ENCODE measurements at places on chromosomes 2 and 18.

GRCh38 chr2:203713381-203713780 lies 6.9 kb downstream of the CD28 start:
- DNase-seq, result no peak

DNA sequence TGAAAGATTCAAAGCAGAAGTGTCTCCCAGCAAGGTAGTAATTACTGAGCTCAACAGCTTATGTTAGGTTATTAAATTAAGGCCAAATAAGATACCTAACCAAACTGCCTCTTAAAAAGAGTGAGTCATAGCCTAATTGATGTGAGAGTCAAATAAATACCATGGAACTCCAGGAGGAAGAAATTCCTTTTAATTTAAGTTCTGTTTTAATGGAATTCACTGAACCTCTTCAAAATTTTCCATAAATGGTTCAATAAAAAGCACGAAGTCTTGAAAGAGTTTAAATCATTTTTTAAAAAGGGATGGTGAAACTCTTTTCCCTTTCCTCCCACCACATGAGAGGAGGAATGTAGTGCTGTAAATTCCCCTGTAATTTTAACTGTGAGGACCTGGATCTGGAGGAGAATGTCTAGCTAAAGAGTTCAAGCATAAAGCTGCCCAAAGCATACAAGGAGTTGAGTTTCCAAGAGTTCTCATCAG lies 180.8 kb upstream of the MMADHC start:
- no peak for DNase-seq

DNA sequence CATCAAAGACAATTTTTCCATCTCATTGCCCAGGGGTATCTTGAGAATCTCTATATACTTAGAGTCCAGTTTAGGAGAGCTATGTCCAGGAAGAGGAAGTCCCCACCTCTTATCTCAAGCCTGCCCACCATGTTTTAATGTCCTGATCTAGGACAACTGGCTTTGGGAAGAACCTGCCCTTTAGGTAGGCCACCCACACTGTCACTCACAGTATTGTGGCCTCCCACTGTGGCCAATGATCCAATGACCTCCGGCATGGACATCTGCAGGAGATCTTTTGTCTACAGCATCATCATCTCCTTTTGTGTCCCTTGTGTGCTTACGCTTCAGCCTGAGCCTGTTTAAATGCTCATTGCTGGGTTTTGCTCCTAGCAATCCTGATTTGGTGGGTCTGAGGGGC lies 77.4 kb downstream of the SLC4A3 start:
- no peak for DNase-seq

DNA sequence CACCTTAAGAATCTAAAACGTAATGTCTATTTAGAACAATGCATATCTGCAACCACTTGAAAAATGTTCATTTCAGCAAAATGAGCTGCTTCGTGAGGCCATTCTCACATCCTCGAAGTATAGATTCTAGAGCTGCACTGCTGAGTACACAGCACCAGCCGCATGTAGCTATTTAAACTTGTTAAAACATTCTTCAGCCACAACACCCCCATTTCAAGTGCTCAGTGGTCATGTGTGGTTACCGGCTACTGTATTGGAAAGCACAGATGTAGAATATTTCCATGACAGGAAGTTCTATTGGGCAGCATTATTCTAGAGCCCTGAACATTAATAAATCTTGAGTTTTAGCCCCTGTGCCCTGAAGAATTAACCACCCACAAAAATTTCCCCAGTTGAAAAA lies 35.0 kb downstream of the SUMO1 start:
- DNase-seq, result no peak

GRCh38 chr18:3380384-3380961 lies 69.5 kb upstream of the TGIF1 start:
- no peak for DNase-seq

DNA sequence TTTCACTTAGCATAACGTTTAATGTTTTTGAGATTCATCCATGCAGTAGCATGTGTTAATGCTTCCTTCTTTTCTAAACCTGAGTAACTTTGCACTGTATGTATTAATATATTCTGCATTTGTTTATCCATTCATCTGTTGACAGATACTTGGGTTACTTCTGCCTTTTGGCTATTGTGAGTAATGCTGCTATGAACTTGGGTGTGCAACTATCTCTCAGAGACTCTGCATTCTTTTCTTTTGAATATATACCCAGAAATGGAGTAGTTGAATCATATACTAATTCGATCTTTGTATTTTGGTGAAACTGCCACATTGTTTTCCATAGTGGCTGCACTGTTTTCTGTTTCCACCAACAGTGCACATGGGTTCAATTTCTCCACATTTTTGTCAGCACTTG lies 128.3 kb downstream of the SH3BP4 start:
- DNase-seq, result no peak

- DNase-seq, result no peak
These were observed 25.6 kb downstream of the ZNF407 start for GRCh38 chr18:74623047-74623816.

- DNase-seq, result no peak
These were observed 191.6 kb downstream of the BABAM2 start for GRCh38 chr2:28082131-28082530.

GRCh38 chr2:237383991-237384671 lies 29.8 kb downstream of the COL6A3 start:
- no peak for DNase-seq

GRCh38 chr2:237873421-237873831 lies 14.0 kb downstream of the RAMP1 start:
- DNase-seq, result no peak

- DNase-seq, result no peak
These were observed 2.5 kb downstream of the ANXA4 start for GRCh38 chr2:69744456-69744855.

DNA sequence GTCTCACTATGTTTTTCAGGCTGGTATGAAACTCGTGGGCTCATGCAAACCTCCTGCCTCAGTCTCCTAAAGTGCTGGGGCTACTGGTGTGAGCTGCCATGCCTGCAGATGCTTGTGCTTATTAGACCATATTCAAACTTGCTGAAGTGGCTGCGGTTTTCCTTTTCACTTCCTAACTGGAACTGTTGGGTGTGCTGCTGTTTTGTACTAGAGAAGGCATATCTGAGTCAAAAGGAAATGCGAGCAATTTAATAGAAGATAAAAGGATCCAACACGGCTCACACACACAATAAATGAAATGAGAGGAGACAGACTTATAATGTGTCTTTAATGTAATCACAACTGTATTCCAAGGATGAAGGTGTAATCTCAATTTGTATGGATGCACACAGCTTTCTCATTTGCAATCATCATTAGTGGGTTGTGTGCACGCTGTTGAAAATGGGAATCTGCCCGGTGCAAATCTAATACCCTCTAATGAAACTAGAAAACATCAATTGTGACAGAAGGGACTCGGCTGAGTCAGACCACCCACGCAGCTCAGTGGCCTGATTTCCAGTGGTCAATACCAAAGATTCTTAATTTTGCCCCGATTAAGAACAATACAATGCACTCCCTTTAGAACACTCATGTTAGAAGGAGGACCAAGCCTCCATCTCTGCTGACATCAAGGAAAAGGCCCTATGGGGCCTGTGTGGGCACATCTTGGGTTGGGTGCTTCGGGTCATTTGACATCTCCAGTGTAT lies 532.7 kb downstream of the TDRD15 start:
- DNase-seq, result no peak

DNA sequence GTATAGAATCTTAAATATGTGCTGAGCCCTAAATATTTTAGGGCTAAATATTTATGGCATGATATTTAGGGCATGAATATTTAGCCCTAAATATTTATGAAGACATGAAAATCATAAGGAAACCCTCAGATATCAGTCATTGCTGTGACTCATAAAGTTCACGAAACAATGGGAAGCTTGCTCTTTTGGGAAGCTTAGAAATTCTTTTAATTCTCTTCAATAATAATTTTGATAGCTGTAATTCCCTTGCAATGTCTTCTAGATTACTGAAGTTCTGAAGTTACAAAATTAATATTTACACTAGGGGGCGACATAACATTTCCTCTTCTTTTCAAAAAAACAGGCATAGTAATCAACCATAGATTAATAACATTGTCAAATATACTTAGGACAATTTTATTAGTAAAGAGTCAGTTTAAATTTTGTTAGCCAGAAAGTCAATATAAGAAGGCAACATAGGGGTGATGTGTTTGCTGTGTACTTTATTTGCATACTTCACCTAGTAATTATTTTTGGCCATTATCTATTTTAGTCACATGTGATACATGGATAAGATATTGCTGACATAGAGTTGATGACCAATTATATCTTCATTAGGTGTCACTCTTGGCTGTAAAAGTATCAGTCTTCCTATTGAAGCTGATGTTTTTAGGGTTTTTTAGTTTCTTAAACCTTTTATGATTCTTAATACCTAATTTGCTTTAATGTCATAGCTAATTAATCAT lies 13.2 kb downstream of the ZNF804A start:
- no peak for DNase-seq

GRCh38 chr2:8315531-8316165 lies 366.2 kb upstream of the ID2 start:
- no peak for DNase-seq

DNA sequence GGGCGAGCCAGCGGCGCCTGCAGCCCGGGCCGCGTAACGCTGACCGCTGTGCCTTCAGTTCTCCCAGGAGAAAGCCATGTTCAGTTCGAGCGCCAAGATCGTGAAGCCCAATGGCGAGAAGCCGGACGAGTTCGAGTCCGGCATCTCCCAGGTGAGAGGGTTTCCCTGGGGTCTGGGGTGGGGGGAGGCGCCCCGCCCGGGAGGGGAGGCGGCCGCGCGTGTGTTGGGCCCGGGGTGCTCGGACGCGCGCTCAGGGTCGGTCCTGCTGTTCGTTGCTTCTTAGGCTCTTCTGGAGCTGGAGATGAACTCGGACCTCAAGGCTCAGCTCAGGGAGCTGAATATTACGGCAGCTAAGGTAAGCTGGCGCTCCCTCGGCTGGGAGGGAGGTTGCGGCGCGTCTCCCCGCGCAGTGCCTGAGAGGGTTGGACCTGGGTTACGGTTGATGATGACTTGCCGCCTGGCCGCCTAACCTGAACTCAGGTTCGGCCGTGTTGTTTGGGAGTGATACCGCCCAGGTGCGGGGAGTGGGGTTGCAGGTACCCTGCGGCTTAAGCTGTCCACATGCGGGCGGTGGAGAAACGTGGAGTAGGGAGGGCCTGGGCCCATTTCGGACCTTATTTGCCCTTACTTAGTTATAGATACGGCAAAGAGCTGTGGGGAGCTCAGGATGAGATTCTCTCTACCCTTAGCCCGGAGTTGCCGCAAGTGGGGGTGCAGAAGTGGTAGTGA lies 638 bp downstream of the RPS7 start:
- DNase-seq, result no peak

DNA sequence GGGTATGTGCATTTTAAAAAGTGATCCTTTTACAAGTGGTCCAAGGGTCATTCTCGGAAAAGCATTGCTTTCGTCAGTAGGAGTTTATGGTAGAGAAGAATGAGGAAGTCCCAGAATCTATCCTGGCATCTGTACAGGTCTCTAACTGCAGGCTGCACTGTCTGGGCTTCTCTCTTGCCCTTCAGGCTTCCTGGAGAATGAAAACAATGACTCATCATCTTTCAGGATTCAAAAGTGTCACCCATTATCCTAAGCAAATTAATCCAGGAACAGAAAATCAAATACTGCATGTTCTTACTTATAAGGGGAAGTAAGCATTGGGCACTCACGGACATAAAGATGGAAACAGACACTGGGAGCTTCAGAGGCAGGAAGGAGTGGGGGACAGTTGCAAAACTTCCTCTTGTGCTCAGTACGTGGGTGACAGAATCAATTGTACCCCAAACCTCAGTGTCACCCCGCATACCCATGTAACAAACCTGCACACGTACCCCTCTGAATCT lies 60.2 kb upstream of the TXNDC2 start:
- DNase-seq, result peak; percentile 34

GRCh38 chr2:121008975-121009374 lies 273.3 kb downstream of the GLI2 start:
- DNase-seq, result no peak

DNA sequence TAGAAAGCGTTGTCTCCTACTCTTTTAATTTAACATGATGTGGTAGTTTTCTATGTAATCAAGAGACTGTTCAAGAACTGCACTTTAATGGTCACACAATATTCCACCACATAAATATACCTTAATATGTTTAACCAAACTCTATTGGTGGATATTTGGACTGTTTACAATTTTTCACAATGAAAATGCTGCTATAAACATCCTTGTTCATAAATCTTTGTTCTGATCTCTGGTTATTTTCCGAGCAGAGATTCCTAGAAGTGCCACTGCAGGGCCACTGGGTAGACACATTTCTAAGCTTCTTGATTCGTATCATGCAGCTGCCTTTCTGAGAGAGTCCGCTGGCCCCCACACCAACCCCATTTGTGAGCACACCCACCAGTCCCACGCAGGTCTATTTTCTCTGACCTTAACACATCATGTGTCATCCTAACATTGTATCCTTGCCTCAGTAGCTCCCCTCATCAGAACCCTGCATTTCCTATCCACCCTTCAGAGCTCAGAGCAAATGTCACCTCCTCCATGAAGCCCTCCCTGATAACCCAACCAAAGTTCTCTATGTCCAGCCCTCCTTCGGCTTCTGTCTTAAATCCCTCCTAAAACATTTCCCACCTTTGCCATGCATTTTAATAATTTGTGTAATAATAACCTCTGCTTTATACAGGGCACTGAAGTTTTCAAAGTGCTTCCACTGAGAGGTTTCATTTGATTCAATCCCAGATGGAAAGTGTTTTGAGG lies 26.6 kb downstream of the KCNK3 start:
- DNase-seq, result no peak
